ENCODE measurements at places on chromosomes 1 and 21.

GRCh38 chr1:40386359-40386723 is 12.8 kb downstream of the SMAP2 start:
- DNase-seq, result no peak

DNA sequence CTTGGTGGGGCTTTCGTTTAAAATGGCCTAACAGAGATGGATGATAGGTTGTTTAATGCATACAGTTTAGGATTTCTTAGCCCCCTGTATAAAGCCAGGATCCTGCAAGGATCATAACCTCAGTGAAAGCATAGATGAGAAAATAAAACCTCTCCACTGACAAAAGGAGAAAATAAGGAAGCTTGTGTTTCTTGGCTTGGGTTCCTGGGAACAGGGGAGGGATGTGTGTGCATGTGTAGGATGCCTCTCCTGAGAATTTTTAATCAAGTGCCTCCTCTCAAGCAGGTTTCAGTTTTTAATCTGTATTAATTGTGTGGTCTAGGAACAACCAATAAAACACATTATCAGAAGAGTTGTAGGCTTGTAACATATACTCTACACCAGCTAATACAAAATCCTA is 26.1 kb downstream of the PRKACB start:
- no peak for DNase-seq

DNA sequence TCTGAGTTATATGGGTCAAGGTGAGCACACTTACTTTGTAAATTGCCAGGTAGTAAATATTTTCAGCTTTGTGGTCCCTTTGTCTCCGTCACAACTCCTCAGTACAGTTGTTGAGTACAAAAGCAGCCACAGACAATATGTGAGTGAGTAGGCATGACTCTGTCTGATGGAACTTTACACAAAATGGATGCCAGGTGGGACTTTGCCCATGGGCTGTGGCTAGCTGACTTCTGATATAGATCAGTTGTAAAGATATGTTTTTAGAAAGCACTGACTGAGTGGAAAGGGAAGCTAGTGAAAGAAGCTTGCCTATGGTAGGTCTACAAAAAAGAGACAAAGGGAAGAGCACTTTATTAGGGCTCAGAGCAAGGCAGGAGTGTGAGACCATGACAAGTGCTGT is 23.1 kb upstream of the IGSF5 start:
- no peak for DNase-seq

DNA sequence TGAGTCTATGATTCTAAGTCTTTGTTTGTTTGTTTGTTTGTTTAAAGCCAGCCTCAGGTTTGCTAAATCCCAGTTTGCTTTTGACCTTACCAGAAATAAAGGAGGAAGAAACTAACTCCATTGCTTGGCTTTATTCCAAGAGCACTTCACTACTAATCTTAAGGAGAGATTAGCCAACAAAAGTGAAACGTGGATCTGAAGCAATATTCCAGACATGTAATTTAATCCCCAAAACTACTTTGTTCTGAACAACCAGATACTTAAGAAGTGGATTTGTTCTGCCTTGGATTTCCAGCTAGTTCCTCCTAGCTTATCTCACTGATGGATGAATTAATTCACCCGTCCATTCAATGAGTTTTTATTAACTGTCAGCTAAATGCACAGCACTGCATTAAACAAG is 15.9 kb upstream of the CEP350 start:
- no peak for DNase-seq

GRCh38 chr1:18542351-18542750 is 61.6 kb downstream of the KLHDC7A start:
- no peak for DNase-seq

DNA sequence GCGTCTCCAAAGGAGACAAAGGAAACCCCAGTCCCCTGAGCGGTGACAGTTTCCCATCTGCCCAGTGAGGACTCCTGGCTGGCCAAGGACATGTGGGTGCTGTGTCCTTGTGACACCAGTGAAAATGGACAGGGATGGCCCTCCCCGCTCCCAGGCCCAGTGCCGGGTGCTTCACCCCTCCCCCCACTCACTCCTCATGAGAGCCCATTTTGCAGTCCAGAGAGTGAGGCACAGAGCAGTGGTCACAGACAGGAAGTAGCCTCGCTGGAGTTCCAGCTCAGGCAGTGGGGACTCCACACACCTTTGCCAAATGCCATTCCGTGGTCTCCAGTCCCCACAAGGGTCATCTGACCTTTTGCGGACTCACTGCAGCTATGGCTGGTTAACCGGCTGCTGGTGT is 642.9 kb downstream of the PTPRU start:
- DNase-seq, result no peak

- no peak for DNase-seq
Measured at GRCh38 chr1:5943343-5944124, 48.7 kb downstream of the NPHP4 start.

DNA sequence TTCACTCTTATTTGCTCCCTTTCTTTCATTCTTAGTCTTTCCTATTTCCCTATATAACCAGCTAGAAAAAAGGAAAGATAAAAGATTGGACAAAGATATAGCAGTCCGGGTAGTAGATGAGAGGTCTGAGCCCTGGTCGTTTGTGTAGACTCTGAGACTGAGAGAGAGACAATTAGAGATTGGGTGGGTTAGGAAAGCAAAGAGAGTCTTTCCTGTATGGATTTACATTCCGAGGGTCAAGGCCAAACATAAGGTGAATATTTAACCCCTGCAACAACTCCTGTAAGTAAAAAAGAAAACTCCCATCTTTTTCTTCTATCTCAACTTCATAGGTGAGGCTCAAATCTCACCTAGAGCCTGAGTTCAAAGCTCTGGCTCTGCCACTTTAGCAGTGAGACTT is 218.0 kb upstream of the FGGY start:
- DNase-seq, result no peak

- no peak for DNase-seq
Measured at GRCh38 chr1:199042193-199042592, 403.4 kb downstream of the PTPRC start.

DNA sequence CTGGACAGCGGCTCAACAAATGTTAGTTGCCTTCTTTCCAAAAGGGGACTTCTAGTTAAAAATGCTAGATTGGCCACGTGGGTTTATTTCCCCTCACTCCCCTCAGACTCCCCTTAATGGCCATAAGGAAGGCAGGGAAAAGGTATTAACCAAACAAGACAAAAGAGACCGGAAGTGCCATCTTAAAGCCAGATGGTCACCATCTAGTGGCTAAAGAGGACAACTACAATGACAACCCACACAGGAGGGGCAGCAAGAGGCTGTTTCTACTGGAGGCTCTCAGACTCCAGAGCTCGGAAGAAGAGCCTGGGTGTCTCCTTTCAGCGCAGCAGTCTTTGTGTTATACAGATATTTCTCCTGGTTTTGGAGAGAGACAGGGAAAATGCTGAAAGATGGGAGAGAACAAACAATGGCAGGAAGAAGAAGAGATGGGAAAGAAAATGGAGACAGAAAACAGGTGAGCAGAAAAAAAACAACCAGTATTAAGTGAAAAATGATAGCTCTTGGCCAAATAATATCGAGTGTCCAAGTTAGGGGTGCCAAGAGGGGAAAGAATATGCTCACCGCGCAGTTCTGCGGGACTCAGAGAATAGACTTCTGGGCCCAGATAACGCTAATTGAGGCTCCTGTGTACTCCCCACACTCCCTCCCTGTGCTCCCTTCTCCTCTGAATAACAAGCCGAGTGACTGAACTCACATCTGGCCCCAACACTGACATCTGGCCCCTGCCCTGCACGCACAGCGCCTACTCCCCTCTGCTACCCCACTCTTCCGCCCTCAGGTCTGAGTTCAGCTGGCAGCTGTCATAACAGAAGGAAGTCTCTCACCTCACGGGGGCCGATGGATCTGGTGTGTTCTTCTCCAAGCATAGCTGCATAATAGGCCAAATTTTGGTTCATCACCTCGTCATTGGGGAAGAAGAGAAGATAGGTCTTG is 9.6 kb downstream of the P3H1 start:
- peak; percentile 67 for DNase-seq

DNA sequence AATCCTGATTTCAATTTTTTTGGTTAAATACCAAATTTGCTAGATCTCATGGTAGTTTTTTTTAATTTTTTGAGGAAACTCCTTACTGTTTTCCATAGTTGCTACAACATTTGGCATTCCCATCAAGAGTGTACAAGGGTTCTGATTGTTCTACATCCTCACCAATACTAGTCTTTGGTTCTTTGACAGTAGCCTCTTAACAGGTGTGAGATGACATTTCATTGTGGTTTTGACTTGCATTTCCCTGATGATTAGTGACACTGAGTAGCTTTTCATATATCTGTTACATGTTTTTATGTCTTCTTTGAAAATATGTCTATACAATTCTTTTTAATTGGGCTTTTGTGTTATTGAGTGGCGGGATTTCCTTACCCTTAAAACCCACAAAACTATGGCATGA is 20.9 kb upstream of the RGS13 start:
- no peak for DNase-seq

DNA sequence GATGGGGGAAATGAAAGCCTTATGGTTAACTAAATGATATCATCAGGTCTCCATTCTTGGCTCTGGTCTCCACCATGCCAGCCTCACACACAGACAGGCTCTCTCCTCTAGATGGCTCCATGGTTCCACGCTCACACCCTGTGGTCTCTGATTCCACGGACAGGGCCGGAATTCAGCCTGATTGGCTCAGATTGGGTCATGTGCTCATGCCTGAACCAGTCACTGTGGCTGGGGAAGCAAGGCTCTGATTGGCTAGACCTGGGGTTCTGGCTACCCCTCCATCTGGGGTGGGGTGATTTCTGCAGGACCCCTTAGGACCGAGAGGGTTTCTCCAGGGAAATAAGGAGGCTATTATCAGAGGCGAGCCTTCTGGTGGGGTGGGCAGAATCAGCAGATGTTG is 277.0 kb downstream of the PTPRU start:
- DNase-seq, result peak; percentile 78

GRCh38 chr1:70717656-70718055 is 306.6 kb downstream of the CTH start:
- no peak for DNase-seq

Data from ACHN (cell line).